Fibroblast of skin of right quadriceps (primary cell): ENCODE measurements at places on chromosomes 16 and 17.

- peak; percentile 3 for DNase-seq
Observed at GRCh38 chr16:76729525-76729924, 452.3 kb downstream of the CNTNAP4 start.

GRCh38 chr16:55401046-55401445, 77.0 kb downstream of the IRX6 start:
- DNase-seq = no peak

GRCh38 chr17:530851-531250, 178.2 kb upstream of the RPH3AL start:
- DNase-seq = no peak

- DNase-seq = no peak
Observed at GRCh38 chr16:86988920-86989696, 328.1 kb downstream of the C16orf95 start.

GRCh38 chr16:68707340-68708152, 29.5 kb upstream of the CDH1 start:
- peak; percentile 30 for DNase-seq

- peak; percentile 19 for DNase-seq
Observed at GRCh38 chr17:67227488-67227887, 17.5 kb downstream of the HELZ start.

DNA sequence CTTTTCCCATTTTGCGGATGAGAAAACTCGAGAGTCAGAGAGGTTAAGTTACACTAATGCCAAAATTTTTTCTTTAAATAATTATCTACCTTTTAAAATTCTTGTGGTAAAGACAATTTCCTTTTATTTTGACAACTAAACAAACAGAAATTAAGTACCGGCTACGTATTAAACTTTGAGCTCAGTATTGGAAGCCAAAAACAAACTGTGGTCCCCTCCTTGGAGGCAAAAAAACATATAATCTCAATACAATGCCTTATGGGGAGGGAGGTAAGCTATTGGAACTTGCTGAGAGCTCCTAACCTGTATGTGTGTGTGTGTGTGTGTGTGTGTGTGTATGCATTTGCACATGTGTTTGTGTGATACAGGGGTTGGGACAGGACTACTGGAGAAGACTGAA, 2.2 kb downstream of the KRTAP2-4 start:
- no peak for DNase-seq

- DNase-seq = no peak
Observed at GRCh38 chr17:74757931-74758847, 9.8 kb downstream of the NHERF1 start.

- DNase-seq = no peak
Observed at GRCh38 chr16:2963723-2964474, at the start of gene KREMEN2. TSS of gene KREMEN2 (plus strand) at chr16:2964275. CDS start at chr16:2964521, 246 bp downstream.

GRCh38 chr17:60863892-60864707, 186.4 kb downstream of the BCAS3 start:
- DNase-seq = peak; percentile 31
